ENCODE measurements at places on chromosomes 4 and X.

DNA sequence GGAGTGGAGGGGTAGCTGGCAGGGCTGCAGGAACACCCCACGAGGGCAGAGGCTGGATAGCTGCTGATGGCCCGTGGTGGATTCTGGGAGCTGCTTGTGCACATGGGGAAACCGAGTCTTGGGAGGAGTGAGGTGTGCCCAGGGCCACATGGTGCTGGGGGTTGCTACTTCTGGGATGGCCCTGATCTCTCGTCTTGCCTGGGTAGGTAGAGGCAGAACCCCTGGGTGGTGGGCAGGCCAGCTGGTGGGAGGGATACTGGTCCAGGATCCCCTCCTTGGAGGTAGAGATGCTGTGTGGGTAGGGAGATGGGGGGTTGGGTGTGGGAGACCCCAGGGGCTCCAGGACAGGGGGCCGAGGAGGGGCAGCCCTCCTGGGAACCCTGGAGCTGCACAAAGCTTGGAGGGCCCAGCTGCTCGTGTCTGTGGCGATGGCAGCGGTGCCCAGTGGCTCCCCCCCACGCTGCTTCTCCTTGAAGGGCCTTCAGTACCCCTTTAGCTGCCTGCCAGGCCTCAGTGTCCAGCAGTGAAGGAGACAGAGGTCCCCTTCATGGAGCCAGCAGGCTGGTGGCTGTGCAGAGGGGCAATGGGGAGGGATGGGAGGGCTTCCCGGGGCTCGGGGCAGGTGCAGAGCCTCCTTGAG lies 3.2 kb downstream of the NAT8L start:
- no peak for DNase-seq

- no peak for DNase-seq
Measured at GRCh38 chrX:100883654-100884053, 9.5 kb upstream of the NOX1 start.

GRCh38 chr4:15262396-15262795 lies 165.4 kb upstream of the C1QTNF7 start:
- DNase-seq, result peak; percentile 8

DNA sequence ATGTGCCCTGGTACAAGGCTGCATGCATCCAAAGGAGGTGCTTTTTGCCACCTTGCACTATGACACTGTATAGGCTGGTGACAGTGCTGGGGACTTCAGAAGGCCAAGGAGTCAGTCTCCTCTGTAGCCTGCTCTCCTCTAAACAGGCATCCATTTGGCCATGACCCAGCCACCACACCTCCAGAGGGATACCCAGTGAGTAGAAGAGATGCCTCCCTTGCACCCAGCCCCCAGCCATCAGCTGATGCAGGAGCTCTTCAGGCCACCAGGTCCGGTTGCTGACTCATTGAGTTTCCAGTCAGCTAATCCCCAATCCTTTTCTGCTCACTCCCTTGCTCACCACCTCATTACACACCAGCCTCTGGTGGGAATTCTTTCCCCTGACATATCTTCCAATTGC lies 99.8 kb downstream of the PJA1 start:
- no peak for DNase-seq

GRCh38 chr4:38382520-38382919 lies 281.5 kb upstream of the KLF3 start:
- DNase-seq, result no peak

- DNase-seq, result no peak
Measured at GRCh38 chrX:121245763-121246162, 198.4 kb downstream of the GLUD2 start.

DNA sequence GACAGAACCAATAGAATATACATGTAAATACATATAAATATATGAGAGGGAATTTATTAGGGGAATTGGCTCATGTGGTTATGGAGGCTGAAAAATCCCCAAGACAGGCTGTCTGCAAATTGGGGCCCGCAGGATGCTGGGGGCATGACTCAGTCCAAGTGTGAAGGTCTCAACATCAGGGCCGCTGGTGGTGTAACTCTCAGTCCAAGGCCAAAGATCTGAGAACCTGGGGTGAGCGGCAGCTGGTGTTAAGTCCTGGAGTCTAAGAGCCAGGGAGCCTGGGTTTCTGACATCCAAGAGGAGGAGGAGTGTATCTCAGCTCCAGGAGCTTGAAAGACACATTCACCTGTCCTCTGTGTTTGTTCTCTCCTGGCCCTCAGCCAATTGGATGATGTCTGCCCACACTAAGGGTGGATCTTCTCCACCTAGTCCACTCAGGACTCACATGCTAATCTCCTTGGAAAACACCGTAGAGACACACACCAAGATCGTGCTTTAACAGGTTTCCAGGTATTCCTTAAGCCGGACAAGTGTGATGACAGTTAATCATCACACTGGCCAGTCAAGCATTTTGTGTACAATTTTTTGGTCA lies 28.9 kb downstream of the TIGD2 start:
- DNase-seq, result peak; percentile 25

- no peak for DNase-seq
Measured at GRCh38 chr4:151678048-151678872, 82.5 kb downstream of the GATB start.

GRCh38 chrX:95760356-95760755 lies 924.3 kb upstream of the DIAPH2 start:
- no peak for DNase-seq

DNA sequence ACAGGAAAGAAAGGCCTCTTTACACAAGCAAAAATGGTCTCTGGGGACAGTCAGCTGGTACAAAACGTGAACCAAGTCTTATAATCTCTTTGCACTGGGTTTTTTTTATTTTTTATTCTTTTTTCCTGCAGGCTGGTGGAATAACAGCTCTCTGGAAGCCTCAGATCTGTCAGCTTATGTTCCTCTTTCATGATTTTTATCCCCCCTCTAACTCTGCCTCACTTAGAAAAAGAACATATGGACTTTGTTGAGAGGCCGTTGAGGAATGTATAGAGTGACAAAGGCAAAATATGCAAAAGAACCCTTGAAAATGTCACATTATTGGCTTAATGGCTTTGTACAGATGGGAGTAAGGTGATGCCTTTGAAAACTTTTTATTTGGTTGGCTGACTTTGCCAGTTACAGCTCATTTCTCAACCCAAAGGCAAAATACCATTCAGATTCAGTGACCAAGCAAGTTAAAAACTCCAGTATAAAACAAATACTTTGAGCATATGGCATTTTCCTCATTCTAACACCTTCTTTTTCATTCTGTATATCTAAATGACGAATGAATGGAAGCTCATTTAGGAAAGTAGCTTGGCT lies 111.1 kb downstream of the RNF150 start:
- DNase-seq, result no peak

All from EL (cell line).